CD4-positive, alpha-beta T cell treated with Interleukin-15 for 4 hours (primary cell): ENCODE measurements at places on chromosomes 7 and 10.

GRCh38 chr7:69374044-69374425 lies 224.2 kb upstream of the AUTS2 start:
- DNase-seq: no peak

GRCh38 chr7:2242541-2243429 lies 759 bp downstream of the NUDT1 start:
- DNase-seq: no peak

- no peak for DNase-seq
Measured at GRCh38 chr10:103177123-103177522, 15.9 kb downstream of the NT5C2 start.

DNA sequence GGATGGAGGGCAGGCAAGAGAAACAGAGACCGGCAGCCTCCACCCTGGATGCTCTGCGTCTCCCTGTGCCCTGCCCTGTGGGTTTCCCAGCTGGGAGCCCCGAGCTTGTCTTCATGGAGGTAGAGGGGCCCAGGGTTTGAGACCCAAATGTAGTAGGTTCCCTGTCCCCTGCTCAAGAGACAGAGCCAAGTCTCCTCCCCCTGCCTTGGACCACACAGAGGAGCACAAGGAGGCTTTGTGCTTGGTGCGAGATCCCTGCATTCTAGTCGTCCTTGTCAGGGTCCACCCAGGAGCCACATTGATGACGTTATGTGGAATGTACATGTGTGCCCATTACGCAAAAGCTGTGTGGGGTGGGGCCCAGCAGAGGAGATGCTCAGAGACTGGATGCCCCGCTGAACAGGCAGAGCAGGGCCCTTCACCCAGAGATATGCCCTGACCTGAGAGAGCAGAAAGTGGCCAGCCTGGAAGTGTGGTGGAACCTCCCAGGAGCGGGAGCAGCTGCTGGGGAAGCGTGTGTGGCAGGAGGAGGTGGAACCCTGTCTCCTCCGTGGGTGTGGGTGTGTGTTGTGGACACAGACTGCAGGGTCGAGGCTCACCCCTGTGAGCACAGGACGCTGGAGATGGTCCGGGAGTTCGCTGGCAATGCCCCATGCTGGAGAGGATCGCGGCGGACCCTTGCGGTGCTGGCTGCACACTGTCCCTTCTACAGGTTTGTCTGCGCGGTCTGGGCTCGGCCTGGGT lies 39.3 kb downstream of the VWA2 start:
- no peak for DNase-seq

GRCh38 chr7:69803699-69804516 lies 205.6 kb downstream of the AUTS2 start:
- no peak for DNase-seq

GRCh38 chr10:90988802-90989201 lies 67.9 kb upstream of the ANKRD1 start:
- no peak for DNase-seq

GRCh38 chr7:131947661-131948060 lies 391.2 kb upstream of the PODXL start:
- no peak for DNase-seq

GRCh38 chr10:118076705-118077104 lies 30.0 kb upstream of the RAB11FIP2 start:
- DNase-seq: no peak

DNA sequence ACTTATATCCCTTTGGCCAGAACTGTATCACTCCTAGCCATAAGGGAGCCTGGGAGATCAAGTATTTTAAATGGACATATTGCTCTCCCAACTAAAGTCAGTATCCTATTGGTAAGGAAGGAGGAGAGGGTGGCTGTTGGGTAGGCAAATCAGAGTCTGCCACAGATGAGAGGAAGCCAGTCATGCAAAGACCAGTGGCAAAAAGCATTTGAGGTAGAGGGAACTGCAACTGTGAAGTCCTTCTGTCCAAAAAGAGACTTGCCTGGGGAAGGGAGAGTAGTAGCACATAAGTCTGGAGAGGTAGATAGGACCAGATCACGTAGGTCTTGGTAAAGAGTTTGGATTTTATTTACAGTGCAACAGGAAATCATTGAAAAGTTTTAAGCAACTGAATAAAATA lies 8.8 kb upstream of the CCNJ start:
- DNase-seq: no peak

GRCh38 chr7:131105294-131105798 lies 222.3 kb upstream of the MKLN1 start:
- DNase-seq: no peak

GRCh38 chr7:13035233-13035632 lies 347.8 kb downstream of the ARL4A start:
- DNase-seq: no peak

DNA sequence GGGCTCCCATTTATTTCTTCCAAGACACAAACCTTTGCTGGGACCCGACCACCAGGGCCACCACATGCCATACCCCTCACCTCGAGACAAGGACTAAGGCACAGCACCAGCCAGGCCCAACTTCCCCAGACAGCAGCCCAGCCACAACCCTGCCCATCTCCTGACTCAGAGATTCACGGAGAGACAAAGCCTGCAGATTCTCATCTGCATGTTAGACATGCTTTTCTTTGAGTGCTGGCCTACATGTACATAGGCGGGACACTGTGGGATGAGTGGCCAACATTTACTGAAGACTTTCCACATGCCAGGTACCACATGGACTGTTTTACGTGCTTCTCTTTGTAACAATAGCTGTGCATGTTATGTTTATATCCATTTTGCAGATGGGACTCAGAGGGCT lies 221.3 kb upstream of the ZMIZ1 start:
- DNase-seq: no peak

- DNase-seq: no peak
Measured at GRCh38 chr10:15166325-15166724, 2.2 kb downstream of the NMT2 start.

DNA sequence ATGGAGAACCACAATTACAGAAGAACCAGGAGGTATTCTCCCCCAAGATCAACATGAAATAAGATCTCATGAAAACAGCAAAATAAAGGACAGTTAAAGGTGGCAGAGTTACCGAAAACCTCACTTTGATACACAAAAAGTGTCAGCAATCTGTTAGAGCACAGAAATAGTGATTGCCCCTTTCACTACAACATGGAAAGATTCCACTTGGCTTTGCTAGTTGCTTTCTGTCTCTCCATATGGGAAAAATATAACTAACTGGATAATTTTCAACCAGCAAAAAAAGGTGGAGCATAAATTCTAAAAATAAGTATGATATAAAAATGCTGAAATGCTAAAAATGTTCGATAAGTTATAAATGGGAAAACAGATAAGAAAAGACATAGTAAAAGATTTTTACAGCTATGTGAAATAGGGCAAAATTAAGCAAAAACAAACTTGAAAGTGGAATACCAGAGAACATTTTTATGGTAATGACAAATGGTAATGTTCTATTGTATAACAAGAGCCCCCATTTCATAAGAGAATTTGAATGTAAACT lies 90.2 kb downstream of the GPR85 start:
- no peak for DNase-seq

DNA sequence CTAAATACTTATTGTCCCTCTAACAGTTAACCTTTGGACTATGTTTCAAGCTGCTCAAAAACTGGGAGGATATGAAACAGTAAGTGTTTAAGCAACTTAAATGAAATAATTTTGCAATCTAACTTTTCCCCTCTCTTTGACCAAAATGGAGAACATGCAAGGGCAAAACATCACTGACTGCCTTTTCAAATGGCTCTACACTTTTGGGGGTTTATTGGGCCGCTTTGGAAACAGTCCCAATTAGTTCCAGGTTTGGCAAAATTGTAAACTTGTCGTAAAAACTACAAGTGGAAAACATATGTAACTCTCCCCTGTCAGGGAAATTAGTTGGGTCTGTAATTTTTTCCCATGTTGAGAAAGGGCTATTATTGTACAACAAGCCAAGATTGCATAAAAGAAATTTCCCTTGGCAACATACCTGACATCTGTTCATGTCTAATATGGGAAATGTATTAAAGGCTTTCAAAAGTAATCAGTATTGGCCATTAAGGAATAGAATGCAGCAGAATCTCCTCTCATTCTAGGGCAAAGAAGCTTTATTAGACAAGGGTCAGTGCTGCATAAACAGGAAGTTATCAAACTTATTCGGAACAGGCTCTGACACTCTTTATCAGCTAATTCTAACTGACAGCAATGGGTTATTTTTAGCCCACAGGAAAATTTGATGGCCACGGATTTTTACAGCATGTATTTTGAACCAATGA lies 157.9 kb downstream of the ARID5B start:
- DNase-seq: no peak

GRCh38 chr7:103984050-103984449 lies 5.4 kb downstream of the RELN start:
- DNase-seq: no peak

GRCh38 chr7:29239638-29240037 lies 45.1 kb downstream of the CHN2 start:
- no peak for DNase-seq

- peak; percentile 64 for DNase-seq
Measured at GRCh38 chr7:142795339-142795863, 24.6 kb downstream of the PRSS2 start.

GRCh38 chr10:132586739-132587138 lies 49.2 kb downstream of the INPP5A start:
- no peak for DNase-seq

DNA sequence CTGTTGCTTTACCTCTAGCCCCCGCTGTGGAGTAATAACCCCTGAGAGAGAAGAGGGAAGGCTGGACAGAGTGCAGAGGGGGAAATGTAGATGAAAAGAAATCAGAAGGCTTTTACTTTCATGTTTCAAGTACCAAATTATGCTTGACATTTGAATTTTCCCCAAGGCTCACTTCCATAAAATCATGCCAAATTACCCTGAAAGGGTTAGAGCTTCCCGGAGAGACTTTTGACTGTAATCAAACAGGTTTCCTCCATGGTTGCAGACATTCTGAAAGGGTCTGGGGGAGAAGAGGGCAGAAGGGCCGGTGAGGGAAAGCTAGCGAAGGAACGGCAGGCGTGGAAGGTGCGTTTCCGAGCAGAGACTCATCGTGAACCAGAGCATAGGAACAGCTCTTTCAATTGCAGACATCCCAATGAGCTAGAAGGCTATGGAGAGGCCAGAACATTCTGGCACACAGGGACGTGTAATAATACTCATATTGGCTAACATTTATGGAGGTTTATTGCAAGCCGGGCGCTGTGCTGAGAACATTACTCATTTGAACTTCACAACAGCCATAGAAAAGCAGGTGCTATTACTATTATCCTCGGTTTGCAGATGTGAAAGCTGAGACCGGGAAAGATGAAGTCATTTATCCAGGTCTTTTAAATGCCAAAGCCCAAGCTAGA lies 620.8 kb upstream of the AUTS2 start:
- no peak for DNase-seq

DNA sequence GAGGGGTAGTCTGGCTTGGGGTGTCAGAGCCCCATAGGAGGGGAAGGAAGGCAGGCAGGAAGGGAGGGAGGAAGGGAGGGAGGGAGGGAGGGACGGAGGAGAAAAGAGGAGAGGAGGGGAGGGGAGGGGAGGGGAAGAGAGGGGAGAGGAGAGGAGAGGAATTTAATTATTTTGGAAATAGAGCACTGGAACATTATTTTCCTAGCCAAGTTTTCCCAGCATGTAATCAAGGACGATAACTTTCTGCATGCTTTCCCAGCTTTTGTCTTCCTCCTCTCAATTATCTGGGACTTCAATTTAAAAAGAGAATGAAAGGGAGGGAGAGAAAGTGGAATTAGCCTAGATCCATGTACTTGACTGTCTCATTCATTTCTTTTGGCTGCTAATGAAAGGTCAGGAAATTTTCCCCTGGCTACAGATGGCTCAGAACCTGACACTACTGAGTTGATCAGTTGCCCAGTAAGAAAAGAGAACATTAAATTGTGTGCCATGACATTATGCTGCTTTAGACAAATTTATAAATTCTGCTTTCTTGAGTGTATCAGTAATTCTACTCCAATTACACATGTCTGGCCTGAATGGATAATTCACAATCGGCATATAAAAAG lies 148.8 kb downstream of the LRRC4 start:
- DNase-seq: no peak

GRCh38 chr10:21083861-21084260 lies 186.8 kb upstream of the NEBL start:
- DNase-seq: no peak

DNA sequence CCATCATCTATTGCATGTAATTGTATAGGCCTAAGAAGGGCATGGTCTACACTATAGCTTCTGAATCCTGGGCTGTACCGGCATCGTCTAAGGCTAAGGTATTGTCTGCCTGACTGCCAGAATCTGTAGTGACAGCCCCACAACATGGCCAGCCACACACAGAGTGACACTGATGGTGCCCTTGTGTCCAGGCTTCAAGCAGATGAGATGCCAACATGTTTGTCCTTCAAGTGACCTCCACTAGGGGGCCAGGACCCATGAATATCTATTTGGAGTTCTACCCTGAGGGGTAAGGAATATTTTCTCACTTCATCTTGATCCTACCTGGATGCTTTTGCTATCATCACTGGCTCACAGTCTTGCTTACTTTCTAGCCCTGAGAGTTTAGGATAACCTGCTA lies 1.5 kb downstream of the CYP3A7 start:
- DNase-seq: no peak

GRCh38 chr7:91811236-91811635 lies 69.3 kb downstream of the MTERF1 start:
- no peak for DNase-seq

DNA sequence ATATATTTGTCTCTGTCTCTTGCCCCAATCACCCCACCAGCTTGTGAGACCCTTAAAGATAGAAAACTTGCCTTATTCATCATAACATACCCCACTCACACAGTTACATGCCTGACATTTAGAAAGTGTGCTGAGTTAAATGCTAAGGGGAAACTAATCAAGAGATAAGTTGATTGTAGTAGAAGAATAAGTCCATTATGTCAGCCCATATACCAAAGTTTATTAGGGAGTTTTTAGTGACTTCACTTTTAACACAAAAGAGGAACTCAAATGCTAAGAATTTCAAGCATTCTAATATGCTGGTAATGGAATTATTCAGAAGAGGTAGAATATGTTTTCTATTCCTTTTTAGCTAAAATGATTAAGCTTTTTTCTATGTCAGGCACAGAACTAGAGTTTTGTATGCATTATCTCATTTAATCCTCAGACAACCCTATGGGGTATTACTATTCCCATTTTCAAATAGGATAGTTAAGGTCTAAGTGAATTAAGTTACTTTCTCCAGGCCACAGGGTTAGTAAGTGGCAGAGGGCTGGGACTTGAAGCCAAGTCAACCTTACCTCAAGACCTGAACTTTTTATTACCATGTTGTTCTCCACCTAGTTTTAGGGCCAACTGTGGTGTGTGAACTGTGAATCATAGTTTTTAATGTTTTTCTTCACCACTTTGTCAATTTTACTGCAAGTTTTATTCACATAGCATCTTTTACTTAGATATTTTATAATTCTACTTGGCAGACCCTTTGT lies 19.6 kb downstream of the ASAH2 start:
- no peak for DNase-seq
